ENCODE measurements at places on chromosomes 3 and 15.

GRCh38 chr3:20666091-20666490 is 480.1 kb upstream of the SGO1 start:
- DNase-seq, result no peak

- no peak for DNase-seq
These were observed 1076.3 kb upstream of the EPHA6 start for GRCh38 chr3:95738045-95738444.

GRCh38 chr3:43077261-43077660 is 28.6 kb downstream of the POMGNT2 start:
- DNase-seq, result no peak

DNA sequence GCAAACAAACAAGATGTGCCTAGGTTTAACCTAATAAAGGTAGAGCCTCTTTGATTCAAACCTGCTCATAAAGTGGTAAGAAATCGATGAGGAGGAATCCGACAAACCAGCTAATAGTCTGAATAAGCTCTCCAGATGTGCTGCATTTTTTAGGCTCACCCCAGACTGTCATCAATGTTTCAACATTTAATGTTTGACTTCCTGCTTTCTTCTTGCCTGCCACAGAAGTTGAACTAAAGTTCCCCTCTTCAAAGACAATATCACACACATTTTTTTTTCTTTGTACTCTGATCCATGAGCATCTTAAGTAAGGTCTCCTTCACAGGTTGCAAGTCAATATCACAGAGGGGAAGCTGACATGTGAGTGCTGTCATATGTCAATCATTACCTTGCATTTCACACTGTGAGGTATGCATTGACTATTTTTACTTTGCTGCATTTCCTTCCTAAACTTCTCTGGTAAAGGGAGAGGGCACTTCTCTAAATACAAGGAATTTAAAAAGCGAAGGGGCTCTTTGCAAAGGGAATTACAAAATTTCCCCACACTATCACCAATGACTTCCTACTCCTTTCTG is 172.3 kb upstream of the MCTP2 start:
- DNase-seq, result no peak

GRCh38 chr3:156120528-156121251 is at the start of gene KCNAB1:
Gene KCNAB1, plus strand, starts transcription at chr3:156120578.
- DNase-seq, result no peak

DNA sequence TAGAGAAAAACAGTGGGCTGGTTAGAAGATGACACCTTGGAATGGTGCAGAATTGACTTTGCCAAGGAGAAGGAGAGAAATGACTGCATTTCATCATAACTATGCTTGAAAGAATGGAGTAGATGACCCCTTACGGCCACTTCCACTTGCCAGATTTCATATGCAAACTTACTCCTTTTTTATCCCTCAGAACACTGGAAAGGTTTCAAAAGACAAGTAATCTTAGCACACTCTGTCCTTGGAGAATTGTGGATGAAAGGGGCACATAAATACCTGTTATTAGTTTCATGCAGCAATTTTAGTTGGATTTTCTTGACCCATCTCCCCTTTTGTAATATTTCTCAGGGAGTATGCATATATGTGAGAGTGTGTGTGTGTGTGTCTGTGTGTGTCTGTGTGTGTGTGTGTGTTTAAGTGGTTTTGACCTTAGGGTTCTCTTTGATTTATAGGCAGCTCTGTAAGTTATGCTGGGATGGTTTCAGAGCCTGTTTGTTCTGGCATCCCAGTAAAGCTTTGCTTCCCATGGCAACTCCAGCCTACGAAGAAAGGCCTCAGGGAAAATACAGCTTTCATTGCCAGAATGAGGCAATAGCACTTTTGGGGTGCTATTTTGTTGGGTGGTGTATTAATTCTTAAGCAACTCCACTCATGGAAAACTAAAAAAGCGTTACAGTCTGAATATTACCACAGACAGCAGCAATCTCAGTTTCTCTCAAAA is 122.2 kb upstream of the TP63 start:
- no peak for DNase-seq

GRCh38 chr3:196803891-196804468 is 63.7 kb upstream of the SENP5 start:
- DNase-seq, result no peak

GRCh38 chr3:64342940-64343688 is 117.8 kb upstream of the PRICKLE2 start:
- DNase-seq, result no peak

- DNase-seq, result no peak
These were observed 170.2 kb upstream of the PRICKLE2 start for GRCh38 chr3:64395490-64395889.

DNA sequence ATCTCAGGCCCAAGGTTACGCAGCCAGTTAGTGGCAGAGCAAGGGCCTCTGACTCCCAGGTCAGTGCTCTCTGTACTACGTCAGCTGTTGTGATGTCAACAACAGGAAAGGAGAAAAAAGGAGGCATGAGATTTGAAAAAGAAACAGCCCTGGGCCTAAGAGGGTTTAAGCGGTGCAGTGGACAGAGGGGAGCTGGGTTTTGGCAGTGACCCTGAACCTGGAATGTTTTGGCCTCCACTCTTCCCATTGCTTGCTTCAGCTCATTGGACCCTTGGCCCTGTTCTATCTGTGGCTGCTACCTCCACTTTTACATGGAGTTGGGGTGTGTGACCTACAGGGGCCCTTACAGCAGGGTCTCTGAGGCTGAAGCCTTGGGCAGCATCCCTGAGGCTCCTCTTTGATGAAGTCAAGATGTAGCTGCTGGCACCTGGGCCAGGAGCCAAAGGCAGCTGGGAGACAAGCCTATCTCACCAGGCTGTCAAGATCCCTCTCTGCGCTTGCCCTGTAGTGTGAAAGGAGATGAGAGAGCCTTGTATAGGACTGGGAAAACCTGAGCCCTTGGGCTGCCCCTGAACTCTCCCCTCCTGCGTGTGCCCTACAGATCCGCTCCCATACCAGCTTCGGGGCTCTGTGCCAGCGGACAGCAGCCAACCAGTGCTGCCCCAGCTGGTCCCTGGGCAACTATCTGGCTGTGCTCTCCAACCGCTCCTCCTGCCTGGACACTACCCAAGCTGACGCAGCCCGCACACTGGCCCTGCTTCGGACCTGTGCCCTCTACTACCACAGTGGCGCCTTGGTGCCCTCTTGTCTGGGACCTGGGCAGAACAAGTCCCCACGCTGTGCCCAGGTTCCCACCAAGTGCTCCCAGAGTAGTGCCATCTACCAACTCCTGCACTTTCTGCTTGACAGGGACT is 8.7 kb downstream of the DISP2 start:
- DNase-seq, result no peak

DNA sequence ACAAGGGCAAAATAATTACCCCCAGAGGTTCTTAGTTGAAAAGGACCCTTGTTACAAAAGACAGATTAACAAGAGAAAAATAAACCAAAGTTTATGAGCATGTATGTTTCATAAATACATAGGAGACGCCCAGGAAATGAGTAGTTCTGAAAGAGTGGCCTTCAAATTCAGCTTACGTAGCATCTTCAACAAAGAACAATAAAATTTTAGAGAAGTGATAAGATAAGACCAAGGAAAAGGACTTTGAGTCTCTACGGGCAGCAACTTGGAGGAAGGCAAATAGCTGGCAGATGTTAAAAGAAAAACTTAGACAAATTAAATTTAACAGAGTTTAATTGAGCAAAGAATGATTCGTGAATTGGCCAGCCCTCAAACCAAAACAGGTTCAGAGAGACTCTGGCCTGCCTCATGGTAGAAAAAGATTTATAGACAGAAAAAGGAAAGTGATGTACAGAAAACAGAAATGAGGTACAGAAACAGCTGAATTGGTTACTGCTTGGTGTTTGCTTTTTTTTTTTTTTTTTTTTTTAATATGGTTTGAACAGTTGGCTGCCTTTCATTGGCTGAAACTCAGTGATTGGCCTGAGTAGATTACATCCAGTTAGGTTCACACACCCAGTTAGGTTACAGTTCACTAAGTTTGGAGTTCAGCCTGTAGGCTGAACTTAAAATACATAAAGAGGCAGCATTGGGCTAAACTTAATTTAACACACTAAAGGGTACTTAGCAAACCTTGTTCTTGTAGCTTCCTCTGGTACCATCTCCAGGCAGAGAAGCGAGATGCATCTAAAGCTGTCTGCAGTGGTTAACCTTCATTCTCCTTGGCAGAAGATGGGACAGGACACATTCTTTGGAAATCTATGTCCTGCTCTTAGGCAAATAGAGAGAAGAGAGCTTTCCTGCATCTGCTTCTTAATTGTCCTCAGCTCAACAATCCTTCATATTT is 23.2 kb downstream of the C2CD4B start:
- no peak for DNase-seq

DNA sequence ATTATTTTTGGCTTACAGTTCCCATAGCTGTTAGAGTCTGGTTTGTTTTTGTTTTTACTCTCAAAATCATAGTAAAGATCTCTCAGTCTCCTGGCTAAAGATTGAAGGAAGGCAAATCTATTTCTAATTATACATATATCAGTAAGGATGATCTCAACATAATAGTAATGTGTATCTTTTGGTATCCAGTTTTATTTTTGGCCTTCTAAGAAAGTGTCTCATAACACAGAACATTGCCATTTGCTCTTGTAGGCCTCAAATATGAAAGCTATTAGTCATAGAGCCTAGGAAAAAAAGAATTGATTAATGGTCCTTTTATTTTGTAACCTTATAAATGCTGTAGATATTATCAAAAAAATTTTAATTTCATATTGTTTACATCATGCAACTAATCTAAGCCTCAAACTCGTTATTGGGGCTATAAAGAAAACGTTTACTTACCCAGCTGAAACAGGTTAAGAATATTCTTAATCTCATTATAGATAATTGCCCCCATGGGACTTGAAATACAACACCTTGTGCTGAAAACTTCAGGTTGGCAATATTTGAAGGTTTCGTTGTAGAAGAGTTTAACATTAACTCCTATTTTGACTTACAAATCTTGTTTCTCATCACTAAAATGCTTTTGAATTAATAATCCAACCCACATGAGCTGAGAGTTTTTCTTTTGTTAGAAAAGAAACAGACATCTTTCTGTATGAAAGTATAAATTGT is 16.7 kb downstream of the FBXO45 start:
- DNase-seq, result no peak

GRCh38 chr3:48797626-48798025 is 50.0 kb downstream of the PRKAR2A start:
- no peak for DNase-seq

GRCh38 chr3:124995460-124995994 is 60.3 kb downstream of the HEG1 start:
- DNase-seq, result peak; percentile 66

DNA sequence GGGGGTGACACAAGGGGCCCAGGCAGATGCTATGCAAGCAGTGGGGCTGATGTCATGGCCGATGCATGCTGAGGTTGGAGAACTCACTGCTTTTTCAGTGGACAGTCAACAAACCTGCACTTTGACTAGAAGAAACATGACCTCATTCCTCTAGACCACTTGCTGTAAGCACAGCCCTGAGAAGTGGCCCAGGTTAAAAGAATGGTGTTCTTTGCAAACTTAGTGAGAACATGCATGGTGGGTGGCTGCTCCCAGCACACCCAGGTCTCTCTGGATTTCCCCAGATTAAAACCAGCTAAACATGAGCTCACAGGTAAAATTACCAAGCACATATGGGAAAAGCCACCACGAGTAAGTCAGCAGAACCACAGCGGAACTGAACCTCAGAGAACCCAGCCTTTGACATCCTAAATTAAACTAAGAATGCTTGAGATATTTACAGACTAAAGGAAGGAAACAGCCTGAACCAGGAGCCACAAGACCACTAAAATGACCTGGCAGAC is 15.5 kb downstream of the DLEC1 start:
- no peak for DNase-seq

DNA sequence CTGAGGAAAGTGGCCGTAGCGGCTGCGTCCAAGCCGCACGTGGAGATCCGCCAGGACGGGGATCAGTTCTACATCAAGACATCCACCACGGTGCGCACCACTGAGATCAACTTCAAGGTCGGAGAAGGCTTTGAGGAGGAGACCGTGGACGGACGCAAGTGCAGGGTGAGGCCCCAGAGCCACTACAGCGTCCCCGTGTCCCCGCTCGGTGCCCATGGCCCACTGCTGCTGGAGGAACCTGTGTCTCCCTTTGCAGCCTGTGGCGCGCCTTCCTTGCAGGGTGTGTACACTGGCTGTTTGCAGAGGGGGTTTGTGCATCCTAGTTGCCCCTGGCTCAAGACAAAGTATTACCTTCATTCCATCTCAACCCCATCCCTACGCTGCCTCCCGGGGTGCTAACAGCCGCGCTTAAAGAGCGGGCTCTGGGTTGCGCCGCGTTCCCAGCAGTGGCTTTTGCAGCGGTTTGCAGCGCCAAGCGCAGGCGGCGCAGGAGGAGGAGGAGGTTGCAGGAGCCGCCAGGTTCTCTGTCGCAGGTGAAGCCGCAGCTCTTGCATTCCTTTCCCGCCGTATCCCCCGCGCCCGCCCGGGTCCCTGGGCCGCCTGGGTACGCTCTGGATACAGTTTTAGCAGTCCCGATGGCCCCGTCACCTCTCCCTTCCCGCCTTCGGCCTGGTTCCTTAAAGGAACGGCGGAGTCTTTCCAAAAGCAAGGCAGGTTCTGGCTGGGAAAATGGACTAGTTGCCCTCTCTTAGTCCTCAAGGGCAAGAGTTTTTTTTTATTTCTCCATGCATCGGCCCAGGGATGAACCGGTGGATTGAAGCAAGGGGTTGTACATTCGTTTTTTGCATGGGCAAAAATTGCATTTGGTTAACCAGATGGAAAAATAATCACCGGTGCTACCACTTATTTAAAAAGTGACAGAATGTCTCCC is 1.2 kb downstream of the CRABP1 start:
- peak; percentile 29 for DNase-seq

- DNase-seq, result no peak
These were observed 1.4 kb downstream of the ANKRD28 start for GRCh38 chr3:15796331-15796730.

- no peak for DNase-seq
These were observed 73.2 kb downstream of the TBC1D2B start for GRCh38 chr15:78004222-78004727.

DNA sequence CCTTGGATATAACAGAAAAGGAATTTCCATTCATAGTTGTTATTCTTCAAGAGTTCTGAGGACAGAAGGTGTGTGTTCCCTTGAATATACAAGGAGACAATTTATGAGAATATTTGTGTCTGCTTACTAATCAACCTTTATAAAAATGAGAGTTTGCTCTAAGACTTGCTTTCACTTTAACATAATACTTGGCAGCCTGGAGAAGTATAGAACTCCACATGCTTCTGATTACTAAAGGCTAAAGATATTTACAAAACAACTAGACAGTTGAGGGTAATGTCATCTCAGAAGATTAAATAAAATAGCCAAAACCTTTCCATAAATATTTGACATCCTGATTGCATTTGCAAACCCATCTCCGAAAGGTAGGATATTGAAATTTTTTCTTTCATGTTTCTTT is 727.1 kb upstream of the NAALADL2 start:
- DNase-seq, result no peak

DNA sequence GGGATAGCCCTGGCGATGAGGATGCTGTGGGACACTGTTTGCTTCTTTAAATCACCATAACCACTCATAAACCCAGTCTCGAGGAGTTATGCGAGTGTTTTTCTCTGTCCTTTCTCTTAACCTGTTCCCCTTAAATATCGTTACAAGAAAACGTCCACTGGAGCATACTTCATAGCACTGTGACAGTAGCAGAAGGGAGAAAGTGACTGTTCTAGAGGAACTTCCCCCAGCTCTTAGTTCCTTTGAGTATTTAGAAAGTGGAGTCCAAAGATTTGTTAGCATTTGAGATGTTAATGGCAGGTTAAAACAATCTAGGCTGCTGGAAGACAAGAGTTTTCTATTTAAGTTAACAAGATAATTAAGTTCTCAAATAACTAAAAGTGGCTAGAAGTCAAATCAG is 142.0 kb downstream of the GADL1 start:
- no peak for DNase-seq

GRCh38 chr3:63528325-63529000 is 124.0 kb upstream of the SNTN start:
- DNase-seq, result no peak
